Osteocyte (in vitro differentiated cells): ENCODE measurements at places on chromosomes 5 and 9. TPM values are rescaled to one million over a fixed set of nuclear protein-coding genes. Genes with fewer than 3 reads are reported as not detected.

- no peaks in the 10 kb centered on the region for H3K27me3 ChIP-seq
- peak overlapping the region; percentile 94 for H3K27ac ChIP-seq
- peaks cover 6% of the 10 kb centered on the region for H3K36me3 ChIP-seq
- DNase-seq, result no peak
- peak overlapping the region; percentile 48 for H3K4me3 ChIP-seq
- H3K4me1 ChIP-seq, result peaks cover 7% of the 10 kb centered on the region
Measured at GRCh38 chr5:121968910-121969607, 7.3 kb downstream of the SRFBP1 start.

GRCh38 chr9:88680041-88680440 lies 145.1 kb downstream of the NXNL2 start:
- H3K4me3 ChIP-seq, result no peak overlapping the region
- no peak overlapping the region for H3K27ac ChIP-seq
- DNase-seq, result no peak
- no peaks in the 10 kb centered on the region for H3K4me1 ChIP-seq
- H3K36me3 ChIP-seq, result no peaks in the 10 kb centered on the region

The GPR151 gene
- total RNA-seq, result not detected in 2 replicates

- no peaks in the 10 kb centered on the region for H3K27me3 ChIP-seq
- H3K4me1 ChIP-seq, result peaks cover 46% of the 10 kb centered on the region
- no peak overlapping the region for H3K4me3 ChIP-seq
- H3K27ac ChIP-seq, result no peak overlapping the region
- no peak for DNase-seq
- peaks cover 9% of the 10 kb centered on the region for H3K36me3 ChIP-seq
Measured at GRCh38 chr9:95857124-95857523, 18.4 kb upstream of the ERCC6L2 start.

DNA sequence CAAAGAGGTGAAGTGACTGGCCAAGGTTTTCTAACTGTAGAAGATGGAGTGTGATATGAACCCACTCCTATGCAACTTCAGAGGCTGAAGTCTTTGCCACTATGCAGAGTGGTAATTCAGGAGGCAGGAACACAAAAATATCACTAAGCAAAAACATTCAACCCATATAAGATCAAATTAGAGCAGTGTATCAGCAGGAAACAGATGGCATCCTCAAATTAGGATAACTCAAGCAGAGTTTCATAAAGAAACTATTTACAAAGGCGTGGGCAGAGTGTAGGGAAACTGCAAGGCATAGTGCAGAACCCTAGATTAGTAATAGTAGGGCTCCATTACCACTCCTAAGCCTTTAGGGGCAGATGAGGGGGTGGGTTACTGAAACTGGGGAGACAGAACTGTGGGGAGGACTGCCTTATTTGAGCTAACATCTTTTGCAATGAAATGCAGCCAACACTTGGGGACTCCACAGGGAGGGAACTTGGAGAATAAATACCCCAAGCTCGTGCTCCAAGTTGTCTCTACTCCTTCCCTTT lies 72.2 kb downstream of the PTTG1 start:
- H3K4me1 ChIP-seq, result no peaks in the 10 kb centered on the region
- no peak overlapping the region for H3K4me3 ChIP-seq
- H3K36me3 ChIP-seq, result no peaks in the 10 kb centered on the region
- H3K27ac ChIP-seq, result no peak overlapping the region
- DNase-seq, result no peak

- H3K36me3 ChIP-seq, result peaks cover 2% of the 10 kb centered on the region
- DNase-seq, result no peak
- H3K4me3 ChIP-seq, result no peak overlapping the region
Measured at GRCh38 chr9:107742531-107743309, 253.2 kb upstream of the KLF4 start.

The DOCK2 gene
- total RNA-seq, result 11.6 and 12.4 TPM in 2 replicates

The ZCCHC9 gene
- total RNA-seq, result 17.3 and 20.9 TPM in 2 replicates

The CNTLN gene
- 13.6 and 14.6 TPM in 2 replicates for total RNA-seq

The CCL28 gene
- total RNA-seq, result not detected in 2 replicates
